ENCODE measurements at places on chromosomes 12 and 14.

DNA sequence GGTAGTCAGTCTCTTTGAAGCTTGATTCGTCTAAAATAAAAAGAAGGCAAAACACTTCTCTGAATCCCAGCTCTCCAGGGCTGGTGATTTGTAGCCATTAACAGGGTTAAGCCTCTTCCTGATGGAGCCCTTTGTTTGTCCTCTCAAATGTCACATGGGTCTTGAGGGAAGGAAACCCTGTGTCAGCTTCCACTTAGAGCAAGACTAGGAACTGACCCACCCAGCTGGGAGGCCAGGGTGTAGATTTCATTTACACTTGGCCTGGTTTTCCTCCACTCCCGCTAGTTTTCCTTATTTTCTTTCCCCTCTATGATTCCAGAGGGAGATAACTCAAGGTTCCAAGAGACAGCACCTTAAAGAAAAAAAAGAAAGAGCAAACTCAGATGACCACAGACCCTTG lies 230.5 kb upstream of the EGLN3 start:
- DNase-seq, result no peak

DNA sequence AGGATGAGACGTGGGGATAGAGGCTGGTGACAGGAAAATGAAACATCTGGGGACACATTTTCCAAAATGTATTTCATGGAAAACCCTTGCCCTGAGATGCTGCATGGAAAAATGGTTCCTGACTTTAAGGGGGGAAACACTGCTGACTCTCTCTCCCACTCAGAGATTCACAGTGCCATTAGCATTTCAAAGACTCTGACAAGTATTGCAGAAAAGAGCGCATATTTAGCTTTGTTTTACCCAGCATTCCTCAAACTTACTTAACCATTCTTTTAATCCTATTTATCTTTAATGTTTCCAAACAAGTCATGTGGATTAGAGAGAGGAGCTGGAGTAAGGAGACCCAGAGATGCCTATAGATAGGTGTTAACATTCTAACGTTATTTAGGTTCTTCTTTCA lies 141.8 kb upstream of the DYRK2 start:
- no peak for DNase-seq

- DNase-seq, result no peak
These were observed 150.2 kb downstream of the TTLL5 start for GRCh38 chr14:75811136-75811829.

DNA sequence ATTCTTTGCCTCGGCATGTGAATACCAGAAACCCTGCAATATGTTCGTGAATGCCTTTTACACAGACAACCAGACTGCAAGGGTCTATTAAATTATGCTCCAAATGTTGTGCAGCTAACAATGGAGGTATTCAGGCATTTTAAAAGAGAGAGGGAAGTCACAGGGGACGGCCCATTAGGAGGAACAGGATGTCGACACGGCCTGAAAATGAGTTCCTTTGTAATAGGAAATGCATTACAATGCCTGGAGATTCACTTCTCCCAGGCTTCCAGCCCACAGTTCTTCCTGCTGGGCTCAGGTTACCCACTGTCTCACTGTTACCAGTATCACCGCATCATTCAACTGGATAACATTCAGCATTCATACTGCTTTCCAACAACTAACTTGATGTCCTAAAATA lies 2.5 kb downstream of the DUSP6 start:
- no peak for DNase-seq

GRCh38 chr14:30500222-30500621 lies 58.7 kb upstream of the G2E3 start:
- DNase-seq, result no peak

- DNase-seq, result no peak
These were observed 831.5 kb downstream of the GALC start for GRCh38 chr14:87161502-87161901.

Measured in GM20000 (cell line).